GM23248 (cell line): ENCODE measurements at places on chromosomes 12 and 14. TPM values are rescaled to one million over a fixed set of nuclear protein-coding genes. Genes with fewer than 3 reads are reported as not detected.
A peak's percentile ranks its signal among the peaks of the same experiment; 100 is the strongest.

DNA sequence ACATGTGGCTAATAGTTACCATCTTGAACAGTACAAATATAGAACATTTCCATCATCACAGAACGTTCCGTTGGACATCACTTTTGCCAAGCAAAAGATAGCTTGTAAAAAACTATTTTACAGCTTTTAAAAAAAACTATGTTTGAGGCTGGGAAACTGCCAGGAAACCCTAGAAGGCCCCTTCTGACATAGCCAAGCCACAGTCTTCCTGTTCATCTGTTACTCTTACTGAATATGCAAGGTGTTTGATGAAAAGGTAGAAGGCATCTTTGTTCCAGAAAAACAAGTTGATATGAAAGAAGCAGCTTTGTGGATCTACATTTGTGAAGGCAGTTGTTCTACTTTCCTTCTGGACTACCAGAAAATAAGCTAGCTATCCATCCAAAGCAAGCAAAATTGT is 23.6 kb upstream of the WNK1 start:
- no peak for DNase-seq

GRCh38 chr14:99509871-99510555 is 28.8 kb downstream of the CCNK start:
- no peak for DNase-seq

GRCh38 chr12:50533203-50533584 is 28.4 kb downstream of the DIP2B start:
- no peak for DNase-seq

DNA sequence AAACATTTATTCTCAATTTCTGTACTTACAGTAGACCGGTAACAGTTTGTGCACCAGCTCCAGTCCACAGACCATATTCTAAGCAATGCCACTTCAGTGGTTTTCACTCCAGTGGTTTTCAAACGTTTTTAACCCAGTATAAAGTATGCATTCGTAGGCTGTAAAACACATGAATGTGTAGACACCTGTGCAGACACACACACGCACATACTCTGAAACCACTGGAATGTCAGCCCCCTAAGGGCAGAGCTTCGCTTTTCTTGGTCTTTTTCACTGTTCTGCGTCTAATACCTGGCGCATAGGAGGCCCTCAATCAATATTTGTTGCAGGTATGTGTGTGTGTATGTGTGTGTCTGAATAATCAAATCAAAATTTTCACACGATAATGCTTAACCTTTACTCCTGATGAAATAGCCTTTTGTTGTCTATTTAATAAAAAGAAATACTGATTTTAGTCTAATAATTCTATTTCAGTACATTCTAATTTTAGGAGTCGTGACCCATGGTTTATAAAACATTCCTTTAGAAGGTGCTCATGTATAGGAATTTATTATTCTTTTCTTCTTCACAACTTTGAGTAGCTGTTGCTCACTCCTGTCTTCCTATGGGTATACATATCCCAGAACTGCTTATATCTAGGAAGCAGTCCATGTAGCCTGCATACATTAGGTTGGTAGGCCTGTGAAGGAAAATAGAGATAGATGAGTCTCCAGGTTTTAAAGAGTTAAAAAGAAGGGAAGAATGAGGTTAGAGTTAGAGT is 73.6 kb upstream of the REP15 start:
- no peak for DNase-seq

Gene CLEC1B
- total RNA-seq, result not detected in 2 replicates

- DNase-seq, result peak; percentile 90
Observed at GRCh38 chr12:67441736-67442346, 172.7 kb downstream of the CAND1 start.

- no peak for DNase-seq
Observed at GRCh38 chr12:54989829-54990228, 5.3 kb upstream of the TESPA1 start.

GRCh38 chr12:97275256-97275655 is 187.3 kb upstream of the RMST start:
- no peak for DNase-seq

GRCh38 chr14:61470961-61471293 is 149.5 kb downstream of the PRKCH start:
- DNase-seq, result no peak

GRCh38 chr12:20211541-20211940 is 156.8 kb upstream of the PDE3A start:
- DNase-seq, result no peak

- no peak for DNase-seq
Observed at GRCh38 chr12:45743247-45743646, 13.7 kb downstream of the ARID2 start.

- no peak for DNase-seq
Observed at GRCh38 chr12:42448841-42449240, 122.9 kb downstream of the PPHLN1 start.

DNA sequence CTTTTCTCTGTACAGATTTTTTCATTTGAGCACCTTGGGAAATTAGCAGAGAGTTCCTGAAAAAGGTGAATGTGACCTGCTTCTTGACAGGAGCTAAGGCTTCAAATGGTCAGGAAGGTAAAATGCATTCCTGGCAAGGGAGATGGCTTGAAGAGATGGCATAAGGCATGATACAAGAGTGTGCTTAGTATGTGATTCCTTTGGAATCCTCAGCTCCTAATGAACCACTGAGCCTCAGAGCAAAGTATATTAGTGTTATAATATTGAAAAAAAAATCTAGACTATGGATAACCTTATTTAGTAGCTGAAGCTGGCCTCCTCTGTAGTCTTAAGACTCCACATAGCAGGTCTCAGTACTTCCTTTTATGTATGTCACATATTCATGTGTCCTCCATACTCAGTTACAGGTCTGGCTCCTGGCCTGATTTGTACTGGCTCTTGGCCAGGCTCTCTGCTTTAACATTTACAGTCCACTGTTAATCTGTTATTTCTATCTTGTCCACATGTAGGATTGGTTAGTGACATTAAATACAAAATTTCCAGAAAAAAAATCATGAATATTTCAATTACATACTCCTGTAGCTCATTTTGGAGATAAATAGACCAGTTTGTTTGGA is 17.9 kb downstream of the TOGARAM1 start:
- DNase-seq, result no peak

- peak; percentile 50 for DNase-seq
Observed at GRCh38 chr12:49098035-49098451, 3.4 kb upstream of the DHH start.

- DNase-seq, result no peak
Observed at GRCh38 chr14:75824318-75824717, 157.5 kb downstream of the TGFB3 start.

- DNase-seq, result no peak
Observed at GRCh38 chr14:101926085-101926484, 38.3 kb upstream of the DYNC1H1 start.

- DNase-seq, result no peak
Observed at GRCh38 chr14:57122129-57122528, 146.6 kb downstream of the EXOC5 start.

Gene AQP2
- total RNA-seq, result not detected in 2 replicates

DNA sequence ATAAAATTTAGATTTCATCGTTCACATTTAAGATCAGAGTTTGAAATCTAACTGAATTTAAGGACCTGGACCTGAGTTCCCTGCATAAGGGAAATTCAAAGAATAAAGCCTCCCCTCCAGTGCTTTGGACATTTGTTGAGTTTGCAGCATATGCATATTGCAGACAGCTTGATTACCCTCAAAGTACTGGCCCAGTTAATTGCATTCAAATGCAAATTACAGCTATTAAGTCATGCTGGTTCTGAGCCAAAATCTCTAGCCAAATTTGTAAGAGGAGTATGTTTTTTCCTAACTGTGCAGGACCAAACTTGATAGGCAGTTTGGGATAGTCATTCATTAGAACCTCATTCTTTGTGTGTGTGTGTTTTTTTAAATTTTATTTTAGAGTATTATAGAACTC is 9.1 kb upstream of the KIF21A start:
- no peak for DNase-seq

DNA sequence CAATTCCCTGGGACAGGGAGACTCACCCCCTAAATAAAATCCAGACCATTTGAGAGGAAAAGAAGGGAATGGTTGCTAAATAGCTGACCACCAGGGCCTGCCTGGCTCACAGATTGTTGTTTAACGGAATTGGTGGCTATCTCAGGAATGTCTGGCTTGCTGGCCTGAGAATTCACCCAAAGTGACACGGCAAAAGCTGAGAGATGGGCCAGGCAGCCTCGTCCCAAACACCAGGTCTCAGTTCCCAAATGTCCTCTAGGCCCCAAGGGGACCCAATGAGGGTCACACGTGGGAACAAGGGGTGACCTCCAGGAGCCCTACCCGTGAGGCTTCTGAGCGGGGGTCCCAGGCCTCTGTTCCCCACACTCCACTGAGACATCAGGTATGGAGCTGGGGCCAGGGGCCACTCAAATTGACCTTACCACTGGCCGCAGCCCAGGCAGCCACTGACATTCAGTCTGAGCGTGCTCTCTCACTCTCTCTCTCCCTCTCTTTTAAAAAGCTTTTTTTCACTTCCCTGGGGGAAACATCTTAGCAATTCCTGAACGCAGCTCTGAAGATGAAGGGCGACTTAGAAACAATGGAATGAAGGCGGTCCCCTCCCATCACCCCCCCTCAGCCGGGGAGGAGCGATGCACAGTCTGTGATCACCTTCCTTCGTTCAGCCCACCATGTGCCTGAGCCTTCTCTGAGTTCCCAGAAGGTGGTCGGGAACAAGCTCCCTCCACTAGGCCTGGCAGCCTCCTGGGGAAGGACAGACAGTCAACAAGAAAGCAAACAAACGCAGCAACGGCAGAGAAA is 131.2 kb downstream of the SCARB1 start:
- DNase-seq, result no peak

Gene OR4E2
- not detected in 2 replicates for total RNA-seq

Gene AQP5
- not detected in 2 replicates for total RNA-seq

- peak; percentile 10 for DNase-seq
Observed at GRCh38 chr14:61764342-61765122, 2.3 kb downstream of the SNAPC1 start.

Gene AKAP3
- total RNA-seq, result 0.22 and 0.89 TPM in 2 replicates
